ENCODE measurements at places on chromosomes 13 and 19.

- DNase-seq = no peak
These were observed 4.4 kb upstream of the CYP4F2 start for GRCh38 chr19:15902254-15902653.

DNA sequence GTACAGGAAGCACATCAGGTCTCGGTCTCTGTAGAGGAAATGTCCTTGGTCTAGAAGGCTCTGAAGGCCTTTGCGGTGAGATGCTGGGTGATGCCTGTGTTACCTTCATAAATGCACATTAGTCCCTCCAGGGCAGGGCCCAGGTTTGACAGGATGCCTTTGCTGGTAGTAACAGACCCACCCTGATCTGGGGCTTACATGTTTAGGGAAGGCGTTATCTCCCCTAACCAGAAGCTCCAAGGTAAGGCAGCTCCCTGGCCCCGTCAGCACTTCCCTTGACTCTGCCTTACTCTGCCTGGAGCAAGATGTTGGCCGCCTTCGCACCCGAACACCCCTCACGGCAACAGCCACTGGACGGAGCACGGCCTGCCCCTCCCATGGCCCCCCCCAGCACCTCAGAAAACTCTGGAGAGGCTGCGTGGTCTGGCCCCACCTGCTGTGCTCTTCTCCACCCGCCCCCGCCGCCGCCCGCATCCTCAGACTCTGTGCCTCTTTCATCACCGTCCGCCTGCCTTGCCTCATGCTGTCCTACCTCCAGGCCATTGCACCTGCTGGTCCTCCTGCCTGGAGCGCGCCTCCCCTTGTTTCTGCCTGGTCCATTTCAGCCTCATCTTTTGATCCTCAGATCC lies 9.1 kb downstream of the AP2A1 start:
- no peak for DNase-seq

DNA sequence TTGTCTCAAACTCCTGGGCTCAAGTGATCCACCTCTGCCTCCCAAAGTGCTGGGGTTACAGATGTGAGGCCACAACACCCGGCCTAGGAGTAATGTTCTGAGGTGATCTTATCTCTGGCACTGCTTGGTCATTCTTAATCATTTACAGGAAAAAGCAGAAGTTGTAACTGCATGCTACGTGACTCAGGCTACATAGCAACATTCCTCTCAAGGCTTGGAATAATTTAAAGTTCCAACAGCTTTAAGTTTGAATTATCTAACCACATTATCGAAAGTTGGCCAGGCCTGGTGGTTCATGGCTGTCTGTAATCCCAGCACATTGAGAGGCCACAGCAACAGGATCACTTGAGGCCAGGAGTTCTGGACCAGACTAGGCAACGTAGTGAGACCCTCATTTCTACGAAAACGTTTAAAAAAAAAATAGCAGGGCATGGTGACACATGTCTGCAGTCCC lies 3.9 kb upstream of the B9D2 start:
- DNase-seq = no peak

- DNase-seq = no peak
These were observed 221.6 kb downstream of the NBEA start for GRCh38 chr13:35163674-35164073.
